ENCODE measurements at places on chromosomes 13 and 19.
A peak's percentile ranks its signal among the peaks of the same experiment; 100 is the strongest.

- DNase-seq = no peak
Measured at GRCh38 chr13:28967029-28967915, 147.1 kb downstream of the MTUS2 start.

- no peak for DNase-seq
Measured at GRCh38 chr13:43095771-43096719, 72.7 kb downstream of the DNAJC15 start.

- no peak for DNase-seq
Measured at GRCh38 chr13:42048342-42048683, at the start of gene DGKH. TSS of gene DGKH (plus strand) at chr13:42048648. CDS start at chr13:42048774, 126 bp downstream.

- DNase-seq = no peak
Measured at GRCh38 chr13:43356567-43356966, 333.2 kb downstream of the DNAJC15 start.

GRCh38 chr19:37943480-37943879, 36.5 kb downstream of the SIPA1L3 start:
- DNase-seq = peak; percentile 35

GRCh38 chr13:25771641-25772478, 280.0 kb downstream of the SHISA2 start:
- no peak for DNase-seq

- DNase-seq = no peak
Measured at GRCh38 chr19:10389863-10390262, 9.5 kb upstream of the TYK2 start.

DNA sequence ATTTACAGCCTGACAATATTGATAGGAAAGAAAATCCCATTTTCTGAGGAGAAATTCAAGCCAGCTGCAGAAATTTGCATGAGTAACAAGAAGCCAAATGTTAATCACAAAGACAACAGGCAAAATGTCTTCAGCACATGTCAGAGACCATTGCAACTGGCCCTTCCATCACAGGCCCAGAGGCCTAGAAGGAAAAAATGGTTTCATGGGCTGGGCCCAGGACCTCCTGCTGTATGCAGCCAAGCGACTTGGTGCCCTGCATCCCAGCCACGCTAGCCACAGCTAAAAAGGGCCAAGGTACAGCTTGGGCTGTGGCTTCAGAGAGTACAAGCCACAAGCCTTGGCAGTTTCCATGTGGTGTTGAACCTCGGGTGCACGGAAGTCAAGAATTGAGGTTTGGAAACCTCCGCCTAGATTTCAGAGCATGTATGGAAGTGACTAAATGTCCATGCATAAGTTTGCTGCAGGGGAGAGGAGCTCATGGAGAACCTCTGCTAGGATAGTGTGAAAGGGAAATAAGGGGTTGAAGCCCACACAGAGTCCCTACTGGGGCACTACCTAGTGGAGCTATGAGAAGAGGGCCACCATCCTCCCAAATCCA, 1474.0 kb downstream of the PCDH9 start:
- DNase-seq = no peak

GRCh38 chr19:29537181-29537580, 11.4 kb downstream of the VSTM2B start:
- peak; percentile 59 for DNase-seq

GRCh38 chr13:108860418-108860817, 231.0 kb downstream of the MYO16 start:
- DNase-seq = no peak
